ENCODE measurements at places on chromosomes 12 and 14.

- DNase-seq, result no peak
These were observed 26.8 kb upstream of the IL22 start for GRCh38 chr12:68280240-68280639.

- no peak for DNase-seq
These were observed 30.1 kb upstream of the PNMA1 start for GRCh38 chr14:73744175-73744867.

GRCh38 chr12:52013626-52014310, 7.0 kb downstream of the TAMALIN start:
- DNase-seq, result no peak

- DNase-seq, result peak; percentile 19
These were observed 24.9 kb downstream of the SPTSSA start for GRCh38 chr14:34436960-34437728.

- no peak for DNase-seq
These were observed 32.7 kb upstream of the YARS2 start for GRCh38 chr12:32788405-32788804.

DNA sequence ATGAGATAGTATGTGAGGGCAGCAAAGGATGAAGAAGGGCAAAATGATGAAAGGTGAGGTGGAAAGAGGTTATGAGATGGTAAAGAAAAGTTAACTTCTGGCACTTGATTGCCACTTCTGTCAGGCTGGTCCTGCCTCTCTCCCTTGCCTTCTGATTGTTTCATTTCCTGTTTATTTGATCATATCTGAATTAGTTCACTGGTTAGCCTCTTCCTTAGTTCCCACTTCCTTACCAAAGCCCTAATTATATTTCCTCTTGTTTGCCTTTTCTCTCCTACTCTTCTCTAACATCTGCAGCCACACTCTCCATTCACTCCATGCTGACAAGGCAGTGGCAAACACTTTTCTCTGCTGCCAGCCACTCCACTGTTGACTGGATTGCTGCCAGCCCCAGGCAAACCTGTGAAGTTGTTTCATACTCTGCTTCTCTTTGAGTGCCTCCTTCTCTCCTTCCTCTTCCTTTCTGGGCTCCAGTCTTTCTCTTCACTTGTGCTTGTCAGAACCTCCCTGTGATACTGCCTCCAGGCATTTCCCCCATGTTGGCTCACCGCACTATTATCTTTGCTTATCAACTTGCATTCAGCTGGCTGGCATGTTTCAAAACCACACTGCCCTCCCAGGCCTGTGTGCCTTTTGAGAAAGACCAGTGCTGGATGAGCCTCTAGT, 8.1 kb downstream of the PNP start:
- peak; percentile 90 for DNase-seq

- DNase-seq, result no peak
These were observed 250.4 kb downstream of the SOX5 start for GRCh38 chr12:23699031-23699430.

GRCh38 chr14:104964546-104964945, 13.6 kb downstream of the AHNAK2 start:
- no peak for DNase-seq

- no peak for DNase-seq
These were observed 15.6 kb downstream of the MVK start for GRCh38 chr12:109589240-109589590.

DNA sequence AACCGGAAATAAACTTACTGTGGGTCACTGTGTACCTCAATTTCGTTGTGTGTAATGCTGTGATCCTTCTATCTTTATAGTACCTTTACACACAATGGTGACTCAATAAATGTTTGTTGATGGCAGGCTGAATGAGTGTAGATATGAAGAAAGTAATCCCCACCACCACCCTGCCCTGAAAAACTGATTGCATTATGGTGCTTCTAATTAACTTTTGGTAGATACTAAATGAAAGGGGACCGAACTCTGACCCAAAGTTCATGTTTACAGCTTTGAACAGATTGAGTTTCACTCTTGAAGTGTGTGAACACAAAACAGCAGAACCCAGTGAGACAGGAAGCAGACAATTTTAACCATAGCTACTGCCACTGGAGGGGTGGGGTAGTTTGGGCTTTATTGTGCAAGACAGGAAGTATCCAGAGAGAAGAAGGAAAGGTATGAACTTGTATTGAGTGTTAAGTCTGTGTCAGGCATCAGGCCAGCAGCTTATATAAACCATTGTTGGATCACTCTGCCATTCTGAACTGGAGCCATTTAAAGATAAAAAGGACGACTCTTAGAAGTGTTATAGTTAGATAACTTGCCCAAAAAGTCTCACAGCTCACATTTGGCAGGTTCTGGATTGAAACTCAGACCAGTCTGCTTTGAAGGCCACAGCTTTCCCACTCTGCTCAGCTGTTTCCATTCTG, 197.0 kb upstream of the AMIGO2 start:
- peak; percentile 88 for DNase-seq

GRCh38 chr12:72282721-72283120, 10.6 kb downstream of the TRHDE start:
- no peak for DNase-seq

DNA sequence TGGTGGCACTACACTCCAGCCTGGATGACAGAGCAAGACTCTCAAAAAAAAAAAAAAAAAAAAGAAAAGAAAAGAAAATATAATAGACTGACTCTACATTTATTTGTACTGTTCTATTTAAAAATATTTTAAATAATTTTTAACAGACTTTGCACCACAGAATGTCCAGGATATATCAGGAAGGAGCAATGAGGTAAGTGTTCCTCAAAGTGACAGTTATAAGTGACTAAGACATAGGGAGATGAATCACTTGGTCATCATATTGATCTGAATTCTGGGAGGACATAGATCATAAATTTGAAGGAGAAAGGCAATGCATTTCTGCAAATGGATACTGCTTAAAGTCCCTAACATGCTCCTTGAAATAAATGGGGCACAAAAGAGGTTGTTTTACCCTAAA, 221.5 kb downstream of the KCNC2 start:
- no peak for DNase-seq

GRCh38 chr12:69459477-69459876, 10.7 kb upstream of the FRS2 start:
- no peak for DNase-seq

DNA sequence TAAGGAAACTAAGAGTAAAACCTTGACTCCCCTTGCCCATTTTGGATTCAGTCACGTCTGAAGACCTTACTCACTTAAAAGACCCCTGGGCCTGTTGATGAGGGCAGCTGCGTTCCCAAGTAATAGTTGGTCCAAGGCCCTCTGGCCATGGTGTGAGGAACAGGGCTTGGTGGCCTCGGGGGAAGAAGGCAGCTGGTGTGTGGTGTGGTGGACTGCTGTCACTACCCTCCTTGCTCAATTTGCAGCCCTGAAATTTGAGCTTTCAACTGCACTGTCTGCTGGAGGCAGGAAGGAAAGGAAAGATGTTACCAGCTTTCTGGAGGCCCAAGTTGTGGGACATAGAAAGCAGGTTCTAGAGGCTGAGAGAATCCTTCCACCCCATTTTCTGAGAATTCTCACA, 128.2 kb downstream of the SLC38A6 start:
- no peak for DNase-seq

DNA sequence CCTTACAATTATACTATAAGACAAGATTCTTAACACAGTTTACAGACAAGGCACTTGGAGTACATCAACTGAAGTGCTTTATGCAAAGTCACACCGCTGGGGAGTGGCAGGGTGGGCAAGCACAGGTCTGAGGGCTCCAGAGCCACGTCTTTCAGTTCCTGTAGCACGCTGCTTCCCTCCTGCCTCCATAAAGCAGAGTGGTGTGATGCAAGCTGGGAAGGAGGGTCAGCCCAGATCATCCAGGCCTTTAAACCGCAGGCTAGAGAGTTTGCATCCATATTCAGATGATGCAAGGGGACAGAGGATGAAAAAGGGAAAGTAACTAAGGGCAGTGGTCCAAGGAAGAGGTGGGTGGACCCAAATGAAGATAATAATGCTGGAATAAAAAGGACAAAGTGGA, 132.6 kb downstream of the ITPR2 start:
- DNase-seq, result peak; percentile 48

GRCh38 chr12:77256956-77257355, 191.6 kb upstream of the E2F7 start:
- peak; percentile 15 for DNase-seq

DNA sequence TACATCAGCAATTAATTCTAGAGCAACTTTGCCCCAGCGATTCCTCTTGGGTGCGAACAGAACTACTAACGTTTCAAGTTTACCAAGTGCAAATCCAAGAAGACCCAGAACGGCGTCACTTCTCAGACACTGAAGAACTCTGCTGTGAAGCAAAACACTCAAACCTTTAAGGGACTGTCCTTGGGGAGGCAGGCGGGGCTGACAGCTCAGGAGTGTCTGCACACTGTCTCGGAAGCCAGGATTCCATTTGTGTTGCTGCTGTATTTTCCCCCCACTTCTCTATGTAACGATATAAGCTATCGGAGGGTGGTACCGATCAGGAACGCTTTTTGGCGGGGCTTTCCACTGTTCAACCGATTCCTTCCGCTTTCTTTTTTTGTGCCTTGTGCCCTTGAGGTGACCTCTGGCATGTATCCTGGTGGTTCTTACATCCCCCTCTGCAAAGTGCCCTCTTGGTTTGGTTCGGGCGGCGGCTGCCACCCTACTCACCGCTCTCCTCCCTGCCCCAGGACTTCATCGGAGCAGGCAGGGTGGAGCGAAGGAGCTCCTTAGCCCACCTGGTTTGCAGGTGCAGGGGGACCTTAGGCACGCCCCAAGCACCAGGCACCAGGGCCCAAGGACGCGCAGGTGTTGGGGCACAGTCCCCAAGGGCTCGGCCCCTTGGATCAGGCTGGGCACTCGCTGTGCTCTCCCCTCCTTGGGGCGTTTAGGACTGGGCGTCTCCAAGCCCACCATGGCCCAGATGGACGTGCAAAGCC, 19.2 kb upstream of the MLXIP start:
- DNase-seq, result no peak

DNA sequence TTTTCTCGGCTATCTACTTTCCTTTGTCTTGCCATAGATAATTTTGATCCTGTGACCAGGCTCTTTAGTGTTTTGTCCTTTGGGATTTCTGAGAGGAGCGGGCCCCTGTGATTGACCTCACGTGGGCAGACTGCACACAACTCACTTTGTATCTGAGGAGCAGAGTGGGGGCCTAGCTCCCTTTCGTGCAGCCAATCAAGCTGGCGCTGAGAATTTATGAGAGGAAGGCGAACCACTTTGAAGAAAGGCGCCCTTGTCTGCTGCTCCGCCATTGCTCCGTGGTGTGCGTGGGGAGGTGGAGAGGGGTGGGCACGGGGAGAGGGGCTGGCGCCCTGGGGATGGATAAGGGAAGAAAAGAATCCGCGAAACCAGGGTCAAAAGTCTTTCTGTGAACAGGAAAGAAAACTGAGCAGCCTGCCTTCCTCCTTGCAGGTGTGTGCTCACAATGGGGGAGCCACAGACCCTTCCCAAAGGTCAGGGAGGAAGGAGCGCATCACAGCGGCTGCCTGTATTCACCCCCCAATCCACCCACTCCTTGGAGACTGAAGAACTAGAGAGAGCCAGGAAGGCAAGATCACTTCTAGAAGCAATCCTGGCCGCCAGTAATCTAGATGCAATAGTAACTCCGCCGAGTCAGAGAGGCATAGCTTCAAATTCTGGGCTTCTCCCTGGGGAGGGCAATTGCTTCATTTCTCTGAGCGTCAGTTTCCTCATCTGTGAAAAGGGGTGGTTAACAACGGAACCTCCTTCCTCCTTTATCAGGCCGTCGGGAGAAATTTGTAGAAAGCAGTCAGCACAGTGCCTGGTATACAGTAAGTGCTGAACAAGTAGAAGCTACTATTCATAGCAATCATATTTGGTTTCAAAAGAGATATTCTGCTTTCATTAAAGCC, 24.9 kb upstream of the MED13L start:
- no peak for DNase-seq

GRCh38 chr14:104421401-104421821, 158.2 kb upstream of the C14orf180 start:
- no peak for DNase-seq

DNA sequence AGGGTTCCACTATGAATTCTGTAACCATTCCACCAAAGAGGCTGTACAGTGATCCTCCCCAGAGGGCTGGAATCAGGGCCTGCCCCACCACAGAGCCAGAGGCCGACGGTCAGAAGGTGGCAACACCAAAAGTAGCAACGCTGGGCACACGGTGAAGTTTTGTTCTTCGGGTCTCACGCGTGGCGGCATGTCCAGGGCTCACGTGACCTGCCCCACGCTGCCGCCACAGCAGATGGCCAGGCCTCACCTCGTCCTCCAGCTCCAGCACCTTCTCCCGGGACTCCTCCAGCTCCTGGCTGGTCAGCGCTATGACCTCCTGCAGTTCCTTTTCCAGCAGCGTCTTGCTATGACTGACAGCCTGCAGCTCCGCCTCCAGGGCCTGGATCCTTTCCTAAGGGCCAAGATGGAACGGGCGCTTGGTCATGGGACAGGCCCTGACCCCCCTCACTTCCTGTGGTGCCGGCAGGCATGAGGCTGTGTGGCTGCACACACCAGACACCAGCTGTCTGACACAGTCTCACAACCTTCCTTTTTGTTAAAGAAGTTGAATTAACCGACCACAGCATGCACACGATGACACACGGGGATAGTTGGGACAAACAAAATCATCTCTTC, 22.4 kb upstream of the ANKLE2 start:
- DNase-seq, result no peak

All from fibroblast of villous mesenchyme (primary cell).